Natural killer cell treated with Interleukin-12 subunit alpha and Interleukin-12 subunit beta and Interleukin-15 and Interleukin-18, amount 100 ng/mL, for 72 hours (primary cell): ENCODE measurements at places on chromosomes 4 and X.

DNA sequence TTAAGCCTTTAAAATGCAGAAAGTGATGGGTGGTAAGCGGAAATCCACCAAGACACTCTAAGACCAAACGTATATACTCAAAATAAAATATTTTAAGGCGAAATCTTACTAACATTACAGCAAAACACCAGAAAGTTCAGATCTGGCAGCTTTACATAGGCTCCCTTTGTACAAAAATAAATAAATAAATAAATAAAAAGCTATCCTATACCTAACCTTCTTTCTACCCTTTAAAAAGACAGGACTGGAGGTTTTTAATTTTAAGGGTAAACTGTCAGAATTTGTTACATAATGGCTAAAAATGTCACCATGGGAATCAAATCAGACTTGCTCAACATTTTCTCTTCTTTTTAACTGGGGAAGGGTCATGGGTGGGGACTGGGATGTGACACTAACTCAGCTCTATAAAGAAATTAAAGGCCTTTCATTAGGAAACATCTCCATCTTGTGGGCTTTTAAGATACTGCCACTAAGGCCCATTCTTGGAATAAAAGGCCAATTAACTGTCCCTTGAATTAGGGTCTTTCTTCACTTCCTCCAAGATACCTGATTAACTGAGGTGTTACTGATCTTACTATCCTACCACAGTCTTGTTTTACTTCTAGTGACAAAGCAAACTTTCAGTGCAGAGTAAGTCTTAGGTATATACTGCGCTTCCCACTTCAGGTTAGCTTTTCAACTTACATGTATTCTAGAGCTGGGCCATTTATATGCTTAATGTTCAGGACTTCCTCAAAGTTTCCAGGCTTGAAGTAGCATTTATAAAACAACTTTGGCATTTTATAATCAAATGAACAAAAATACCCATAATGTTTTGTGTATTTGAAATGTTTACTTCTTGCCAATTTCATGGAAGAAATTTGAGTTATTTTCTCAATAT is 13.3 kb downstream of the HNRNPD start:
- no peak overlapping the region for H3K4me3 ChIP-seq
- H3K4me1 ChIP-seq, result peaks cover 82% of the 10 kb centered on the region
- no peak for DNase-seq
- peaks cover 39% of the 10 kb centered on the region for H3K36me3 ChIP-seq
- H3K27me3 ChIP-seq, result no peaks in the 10 kb centered on the region

GRCh38 chrX:12895866-12896265 is 10.6 kb upstream of the TLR8 start:
- H3K4me3 ChIP-seq, result no peak overlapping the region
- H3K27me3 ChIP-seq, result peaks cover 17% of the 10 kb centered on the region
- no peak overlapping the region for H3K27ac ChIP-seq

GRCh38 chr4:139214039-139214534 is 37.1 kb upstream of the ELF2 start:
- no peak for DNase-seq
- H3K27me3 ChIP-seq, result no peaks in the 10 kb centered on the region
- H3K27ac ChIP-seq, result no peak overlapping the region
- no peaks in the 10 kb centered on the region for H3K4me1 ChIP-seq
- H3K4me3 ChIP-seq, result no peak overlapping the region

- no peak overlapping the region for H3K27ac ChIP-seq
- H3K4me3 ChIP-seq, result no peak overlapping the region
- no peak for DNase-seq
- H3K4me1 ChIP-seq, result no peaks in the 10 kb centered on the region
Measured at GRCh38 chr4:142752202-142752786, 93.8 kb downstream of the INPP4B start.

- H3K27ac ChIP-seq, result no peak within 1 kb of the TSS
- no peak for DNase-seq
- no peak within 1 kb of the TSS for H3K4me3 ChIP-seq
- no peaks in the 10 kb centered on the region for H3K27me3 ChIP-seq
- no peaks in the 10 kb centered on the region for H3K4me1 ChIP-seq
Measured at GRCh38 chrX:147981038-147981752, at the start of gene FMR1NB. TSS of gene FMR1NB (plus strand) at chrX:147981337. CDS start at chrX:147981403, 66 bp downstream.

GRCh38 chrX:821327-822107 is 190.9 kb downstream of the SHOX start:
- DNase-seq, result no peak
- no peaks in the 10 kb centered on the region for H3K4me1 ChIP-seq
- no peak overlapping the region for H3K4me3 ChIP-seq
- no peaks in the 10 kb centered on the region for H3K36me3 ChIP-seq
- H3K27ac ChIP-seq, result no peak overlapping the region

- DNase-seq, result no peak
- H3K36me3 ChIP-seq, result no peaks in the 10 kb centered on the region
- H3K27me3 ChIP-seq, result no peaks in the 10 kb centered on the region
- no peak overlapping the region for H3K4me3 ChIP-seq
Measured at GRCh38 chr4:105715692-105716278, 7.2 kb downstream of the GSTCD start.

DNA sequence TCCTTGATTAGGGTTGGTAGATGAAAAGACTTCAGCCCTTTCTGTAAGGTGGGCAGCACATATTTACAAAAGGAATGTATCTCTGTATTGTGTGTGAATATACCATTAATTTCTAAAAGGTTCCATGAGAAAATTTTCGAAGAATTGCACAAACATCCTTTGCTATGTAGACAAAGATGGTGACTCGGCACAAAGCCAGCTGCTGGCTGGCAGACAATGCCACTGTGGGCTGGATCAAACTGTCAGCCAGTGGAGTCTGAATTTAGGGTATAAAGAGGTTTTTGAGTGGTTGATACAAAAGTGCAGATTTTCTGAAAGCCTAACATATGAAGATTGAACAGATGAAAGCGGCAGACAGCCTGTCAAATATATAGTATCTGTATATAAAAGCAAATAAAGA is 5.6 kb upstream of the TXK start:
- no peaks in the 10 kb centered on the region for H3K36me3 ChIP-seq
- peak overlapping the region; percentile 88 for H3K27ac ChIP-seq
- H3K4me3 ChIP-seq, result no peak overlapping the region
- DNase-seq, result no peak

DNA sequence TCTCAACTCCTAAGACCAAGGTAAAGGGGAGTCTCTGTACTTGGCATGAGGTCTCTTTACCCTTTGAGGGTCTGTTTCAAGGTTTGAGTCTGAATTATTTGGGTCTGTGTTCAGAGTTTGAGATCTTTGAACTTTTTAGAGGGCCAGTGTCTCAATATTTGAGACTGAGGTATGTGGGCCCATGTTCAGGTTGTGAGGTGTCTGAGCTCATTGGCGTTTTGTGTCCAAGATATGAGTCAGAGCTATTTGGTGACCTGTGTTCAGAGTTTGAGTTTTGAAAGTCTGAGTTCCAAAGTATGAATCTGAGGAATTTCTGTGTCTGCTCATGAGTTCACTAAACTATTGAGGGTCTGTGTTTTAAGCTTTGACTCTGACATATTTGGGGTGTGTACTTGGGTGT is 36.7 kb upstream of the PAGE4 start:
- no peaks in the 10 kb centered on the region for H3K4me1 ChIP-seq
- no peak overlapping the region for H3K4me3 ChIP-seq
- no peak overlapping the region for H3K27ac ChIP-seq
- no peak for DNase-seq
- H3K36me3 ChIP-seq, result no peaks in the 10 kb centered on the region

DNA sequence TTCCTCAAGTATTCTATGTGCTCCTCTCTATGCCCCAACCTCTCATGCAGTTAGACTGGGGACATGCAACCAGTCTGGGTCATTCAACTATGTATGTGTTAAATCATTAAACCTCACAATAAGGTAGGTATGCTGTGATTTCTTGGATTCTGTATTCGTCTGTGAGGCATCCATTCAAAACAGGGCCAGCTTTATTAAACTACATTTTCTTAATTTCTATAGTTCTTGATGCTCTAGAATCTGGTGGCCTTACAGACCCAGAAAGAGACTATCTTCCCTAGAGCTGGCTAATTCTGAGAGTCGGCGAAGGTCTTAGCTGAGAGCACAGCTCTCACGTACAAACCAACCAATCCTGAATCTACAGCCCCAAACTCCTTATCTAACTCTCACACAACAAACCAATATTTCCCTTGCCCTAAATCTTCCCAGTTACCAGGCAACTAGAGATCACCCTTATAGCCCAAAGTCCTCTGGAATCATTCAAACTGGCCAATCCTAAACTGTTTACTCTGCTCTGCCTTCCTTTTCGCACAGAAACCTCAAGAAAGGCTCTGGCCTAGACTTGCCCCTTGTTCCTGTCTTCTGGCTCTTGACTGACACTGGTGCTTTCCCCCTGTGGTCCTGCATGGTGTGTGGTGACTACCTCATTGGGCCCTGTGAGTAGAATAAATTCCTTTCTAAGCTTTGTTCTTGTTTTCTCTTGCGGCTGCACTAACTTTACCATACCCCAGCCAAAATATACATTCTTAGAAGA is 203.5 kb upstream of the TET2 start:
- no peaks in the 10 kb centered on the region for H3K27me3 ChIP-seq
- H3K36me3 ChIP-seq, result no peaks in the 10 kb centered on the region
- no peak for DNase-seq

GRCh38 chrX:154116426-154117211 is 19.1 kb upstream of the MECP2 start:
- H3K36me3 ChIP-seq, result no peaks in the 10 kb centered on the region
- no peak for DNase-seq
- H3K4me3 ChIP-seq, result no peak overlapping the region
- H3K27ac ChIP-seq, result no peak overlapping the region

DNA sequence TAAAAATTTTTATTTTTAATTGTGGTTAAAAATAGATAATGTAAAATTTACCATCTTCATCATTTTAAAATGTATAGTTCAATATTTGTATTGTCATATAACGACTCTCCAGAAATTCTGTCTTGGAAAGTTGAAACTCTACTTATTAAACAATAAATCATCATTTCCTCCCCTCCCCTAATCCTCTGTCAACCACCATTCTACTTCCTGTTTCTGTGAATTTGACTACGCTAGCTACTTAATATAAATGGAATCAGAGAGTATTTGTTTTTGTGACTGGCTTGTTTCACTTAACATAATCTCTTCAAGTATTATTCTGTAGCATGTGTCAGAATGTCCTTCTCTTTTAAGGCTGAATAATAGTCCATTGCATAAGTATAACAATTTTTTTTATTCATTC is 729.0 kb upstream of the AADAT start:
- H3K4me1 ChIP-seq, result no peaks in the 10 kb centered on the region
- DNase-seq, result no peak
- H3K36me3 ChIP-seq, result peaks cover 14% of the 10 kb centered on the region

- no peaks in the 10 kb centered on the region for H3K27me3 ChIP-seq
- no peaks in the 10 kb centered on the region for H3K36me3 ChIP-seq
- DNase-seq, result no peak
Measured at GRCh38 chr4:79403356-79403755, 4.7 kb downstream of the GK2 start.

GRCh38 chrX:68647156-68647957 is at the start of gene STARD8:
TSS of gene STARD8 (plus strand) at chrX:68647666. CDS start at chrX:68647883, 217 bp downstream.
- no peak within 1 kb of the TSS for H3K27ac ChIP-seq
- no peak for DNase-seq
- H3K4me3 ChIP-seq, result no peak within 1 kb of the TSS
- no peaks in the 10 kb centered on the region for H3K36me3 ChIP-seq
- peaks cover 9% of the 10 kb centered on the region for H3K27me3 ChIP-seq

DNA sequence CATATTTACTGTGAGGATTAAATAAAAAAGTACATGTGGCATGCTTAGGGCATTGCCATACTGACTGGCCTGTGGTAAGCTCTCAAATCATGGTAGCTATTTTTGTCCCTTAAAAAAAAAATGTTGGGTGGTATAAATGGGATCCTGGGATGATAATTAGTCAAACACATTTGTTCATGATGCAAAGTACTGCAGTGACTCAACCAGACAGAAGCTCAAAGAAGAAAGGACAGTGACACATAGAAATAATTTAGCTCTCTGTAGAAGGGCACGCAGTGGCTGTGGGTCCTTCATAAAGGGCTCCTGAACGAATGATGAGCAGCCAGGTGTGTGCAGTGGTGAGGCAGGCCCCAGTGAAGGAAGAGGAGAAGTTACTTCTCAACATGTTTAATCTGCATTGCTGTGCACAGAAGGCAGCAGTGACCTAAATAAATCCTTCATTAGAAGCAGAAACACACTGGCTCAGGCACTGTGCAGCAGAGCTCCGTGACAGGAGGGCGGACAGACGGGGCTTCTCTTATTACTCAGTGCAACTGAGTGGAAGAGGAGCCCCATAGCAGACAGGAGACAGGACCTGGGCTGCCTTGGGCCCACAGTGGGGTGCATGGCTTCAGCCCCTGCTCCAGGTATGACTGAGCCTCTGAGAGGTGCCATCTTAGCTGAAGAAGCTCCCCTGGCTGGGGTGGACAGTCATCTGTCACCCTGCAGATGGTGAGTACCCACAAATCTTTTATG is 20.3 kb downstream of the HS3ST1 start:
- H3K27me3 ChIP-seq, result no peaks in the 10 kb centered on the region
- H3K27ac ChIP-seq, result no peak overlapping the region
- DNase-seq, result no peak
- H3K4me1 ChIP-seq, result no peaks in the 10 kb centered on the region
- no peaks in the 10 kb centered on the region for H3K36me3 ChIP-seq

DNA sequence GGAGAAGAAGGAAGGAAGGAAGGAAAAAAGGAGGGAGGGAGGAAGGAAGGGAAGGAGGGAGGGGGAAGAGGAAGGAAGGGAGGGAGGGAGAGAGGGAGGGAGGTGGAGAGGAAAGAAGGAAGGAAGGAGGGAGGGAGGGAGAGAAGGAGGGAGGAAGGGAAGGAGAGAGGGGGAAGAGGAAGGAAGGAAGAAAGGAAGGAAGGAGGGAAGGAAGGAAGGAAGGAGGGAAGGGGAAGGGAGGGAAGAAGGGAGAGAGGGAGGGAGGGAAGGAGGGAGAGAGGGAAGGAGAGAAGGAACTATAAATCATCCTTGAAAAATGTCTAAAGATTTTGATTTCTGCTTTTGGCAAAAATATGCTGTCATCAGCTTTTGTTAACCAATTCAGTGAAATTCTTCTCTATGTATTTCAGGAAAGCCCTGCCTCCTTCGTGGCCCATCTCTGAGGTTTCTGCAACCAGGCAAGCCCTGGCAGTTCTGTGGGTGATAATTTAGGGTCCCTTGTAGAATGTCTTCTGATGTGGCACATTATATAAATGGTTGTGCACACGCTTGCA is 7.1 kb upstream of the HOPX start:
- H3K4me3 ChIP-seq, result no peak overlapping the region
- H3K27ac ChIP-seq, result no peak overlapping the region
- peaks cover 10% of the 10 kb centered on the region for H3K4me1 ChIP-seq
